Stimulated activated CD4-positive, alpha-beta T cell treated with anti-CD3 and anti-CD28 coated beads, Interleukin-15, amount 100 ng/mL, for 1 hour (primary cell): ENCODE measurements at places on chromosomes 4 and X.

GRCh38 chr4:4446434-4446833, 59.5 kb downstream of the NSG1 start:
- DNase-seq: no peak

GRCh38 chr4:70877556-70877955, 24.6 kb upstream of the MOB1B start:
- no peak for DNase-seq

- no peak for DNase-seq
Observed at GRCh38 chrX:19212037-19212436, 89.8 kb upstream of the ADGRG2 start.

DNA sequence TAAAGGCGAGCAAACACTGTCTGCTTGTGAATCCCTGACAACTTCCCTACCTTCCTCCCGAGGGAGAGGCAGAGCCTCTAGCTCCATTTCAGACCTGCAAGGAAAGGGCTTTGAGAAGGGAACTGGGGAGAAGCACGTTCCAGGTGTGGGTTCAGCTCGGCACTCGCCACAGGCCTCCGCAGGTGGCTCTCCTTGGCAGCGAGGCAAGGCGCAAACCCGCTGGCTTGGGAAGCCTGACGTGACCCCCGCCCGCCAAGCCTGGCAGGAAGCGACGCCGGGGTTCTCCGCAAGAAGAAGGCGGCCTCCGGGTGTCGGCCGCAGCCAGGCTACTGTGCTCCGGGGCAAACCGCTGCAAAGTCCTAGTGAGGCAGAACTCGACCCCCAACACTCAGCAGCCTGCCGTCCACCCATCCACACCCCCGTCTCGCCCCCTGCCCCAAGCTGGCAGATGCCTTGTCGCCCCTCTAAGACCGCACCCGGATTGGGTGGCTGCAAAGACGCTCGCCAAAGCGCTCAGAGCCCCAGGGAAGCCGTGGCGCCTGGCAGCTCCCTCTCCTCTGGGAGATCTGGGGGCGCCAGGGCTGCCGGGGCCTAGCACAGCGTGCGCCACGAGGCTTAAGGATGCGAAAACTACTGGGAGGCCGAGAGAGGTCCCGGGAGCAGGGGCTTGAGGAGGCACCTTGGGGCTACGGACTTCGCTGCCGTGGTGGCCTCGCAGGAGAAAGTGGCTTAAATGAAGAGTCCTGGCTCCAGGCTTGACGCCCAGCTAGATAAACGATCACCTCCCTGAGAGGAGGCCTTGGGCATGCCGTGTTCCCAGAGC, 21.8 kb downstream of the NKX3-2 start:
- no peak for DNase-seq

- DNase-seq: no peak
Observed at GRCh38 chr4:180861651-180862050, 1381.6 kb upstream of the TENM3 start.
